ENCODE measurements at places on chromosomes 7 and 10. TPM values are rescaled to one million over a fixed set of nuclear protein-coding genes. Genes with fewer than 3 reads are reported as not detected.

NXPH1 gene
- polyA plus RNA-seq: 0.39 TPM

SUGCT gene
- polyA plus RNA-seq: 2.2 TPM

- DNase-seq: no peak
Observed at GRCh38 chr7:46107610-46108217, 186.6 kb upstream of the IGFBP3 start.

DNA sequence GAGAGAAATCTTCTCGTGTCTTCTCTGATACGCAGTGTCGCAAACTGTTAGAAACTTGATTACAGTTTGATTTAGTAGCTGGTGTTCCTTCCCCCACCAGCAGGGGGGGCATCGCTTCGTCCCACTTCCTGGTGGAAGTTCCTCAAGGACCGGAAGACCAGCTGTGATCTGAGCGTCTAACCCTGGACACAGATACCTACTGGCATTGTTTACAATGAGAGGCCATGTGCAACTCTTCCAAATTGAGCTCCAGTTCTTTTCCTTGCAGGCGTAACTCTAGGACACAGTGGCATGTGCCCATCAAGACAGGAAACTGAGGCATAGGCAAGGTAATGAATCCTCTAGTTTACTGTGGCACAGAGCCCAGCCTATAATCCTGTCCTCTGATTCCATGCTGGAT is 219.0 kb downstream of the CCDC3 start:
- DNase-seq: no peak

TFEC gene
- polyA plus RNA-seq: 24.0 TPM

DNA sequence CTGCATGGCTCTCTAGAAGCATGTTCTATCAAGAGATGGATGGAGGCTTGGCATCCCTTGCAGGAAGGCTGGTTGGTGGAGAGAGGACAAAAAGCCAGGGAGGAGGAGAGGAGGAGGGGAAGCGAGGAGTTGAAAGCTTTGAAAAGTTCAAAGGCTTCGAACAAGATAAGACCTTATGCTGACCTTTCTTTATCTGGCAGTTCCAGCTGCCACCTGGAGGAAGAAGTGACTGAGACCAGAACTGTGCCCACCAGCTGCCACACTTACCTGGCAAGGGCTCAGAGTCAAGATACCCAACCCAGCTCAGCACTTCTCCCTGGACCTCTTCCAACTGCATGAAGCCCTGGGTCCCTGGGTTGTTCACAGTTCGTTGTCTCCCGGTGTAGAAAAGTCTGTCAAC is 14.8 kb downstream of the CCL24 start:
- DNase-seq: no peak

IL6 gene
- polyA plus RNA-seq: not detected

- no peak for DNase-seq
Observed at GRCh38 chr7:150451833-150452461, 1.5 kb downstream of the GIMAP8 start.

DNA sequence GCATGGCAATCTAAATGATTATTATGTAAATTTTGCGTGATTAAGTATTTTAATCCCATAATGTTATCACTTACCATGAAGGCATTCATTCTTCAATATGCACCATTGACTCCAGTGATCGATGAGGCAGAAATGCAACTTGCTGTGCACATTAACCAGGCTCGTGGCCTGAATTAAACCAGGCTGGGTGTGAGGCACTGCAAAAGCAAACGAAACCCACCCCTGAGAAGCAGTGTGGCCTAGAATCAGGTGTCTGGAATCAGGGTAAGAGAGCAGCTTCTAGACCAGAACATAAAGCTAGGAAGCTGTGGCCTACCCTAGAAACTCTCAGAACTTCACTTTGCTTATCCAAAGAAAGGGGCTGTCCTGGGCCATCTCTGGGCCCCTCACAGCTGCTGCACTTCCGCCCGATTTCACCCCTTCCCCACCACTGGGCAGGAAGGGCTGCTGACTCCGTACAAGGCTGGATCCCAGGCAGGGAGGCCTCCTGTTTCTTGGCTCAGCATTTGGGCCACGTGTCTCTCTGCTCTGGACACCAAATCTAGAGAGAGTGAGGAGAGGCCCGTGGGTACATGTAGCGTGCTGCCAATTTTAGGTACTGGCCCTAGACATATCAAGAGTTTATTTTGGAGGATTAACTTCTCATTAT is 4.4 kb downstream of the PTPRE start:
- DNase-seq: no peak

GRCh38 chr10:99328579-99329303 is 415 bp upstream of the CNNM1 start:
- no peak for DNase-seq

DNA sequence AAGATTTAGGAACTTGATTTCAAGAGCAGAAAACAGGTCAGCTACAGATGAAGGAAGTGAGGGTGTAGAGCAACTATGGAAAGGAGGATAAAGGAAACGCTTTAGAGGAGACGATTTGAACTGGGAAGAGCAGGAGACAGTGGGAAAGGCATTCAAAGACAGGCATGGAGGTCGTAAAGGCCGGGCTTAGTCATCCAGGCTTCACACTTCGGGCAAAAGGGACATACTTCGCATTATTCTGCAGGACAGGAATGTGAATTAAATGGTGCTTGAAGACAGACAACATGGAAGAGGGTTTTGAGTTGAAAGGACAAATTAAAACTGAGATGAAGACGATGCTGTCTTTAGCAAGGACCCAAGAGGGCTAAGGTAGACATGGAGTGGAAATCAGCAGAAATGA is 8.1 kb downstream of the FAM171A1 start:
- no peak for DNase-seq

BICC1 gene
- polyA plus RNA-seq: 48.7 TPM

All from left renal pelvis (tissue), 4 donors.